ENCODE measurements at places on chromosomes 3 and 15.

GRCh38 chr3:42906070-42906847 lies at the start of gene ZNF662:
ZNF662 (plus strand) TSS chr3:42906142; CDS start chr3:42908115, 1,973 bp downstream.
- peak; percentile 40 for DNase-seq

- no peak for DNase-seq
Measured at GRCh38 chr3:42081838-42082473, 9.2 kb upstream of the TRAK1 start.

DNA sequence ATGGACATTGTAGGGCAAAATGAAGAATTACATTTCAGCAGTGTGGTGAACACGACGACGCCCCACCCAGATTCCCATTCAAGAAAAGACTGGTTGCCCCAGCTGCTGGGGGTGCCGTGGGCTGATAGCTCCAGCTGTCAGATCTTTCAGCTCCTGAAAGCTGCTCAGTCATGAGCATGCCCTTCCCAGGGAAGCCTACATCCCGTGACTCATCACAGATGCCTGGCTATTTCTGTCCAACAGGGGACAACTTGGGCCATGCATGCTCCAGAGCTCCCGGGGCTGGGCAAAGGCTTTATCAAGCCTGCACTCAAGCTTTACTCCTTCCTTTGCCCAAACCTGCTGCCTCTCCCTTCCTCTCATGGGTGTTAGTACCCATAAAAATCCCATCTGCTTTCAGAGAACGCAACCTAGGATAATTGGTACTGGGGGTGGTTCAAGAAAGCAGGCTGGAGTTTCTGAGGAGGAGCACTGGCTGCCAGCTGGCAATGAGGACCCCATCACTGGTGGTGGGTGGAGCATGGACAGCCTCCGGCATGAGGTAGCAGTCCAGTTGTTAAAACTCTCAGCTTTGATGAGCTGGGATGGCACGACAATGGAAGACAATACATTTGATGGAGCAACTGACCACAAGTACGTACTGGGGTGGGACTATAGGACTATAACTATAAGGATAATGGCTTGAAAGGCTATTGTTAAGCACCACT lies 16.4 kb upstream of the ST8SIA2 start:
- no peak for DNase-seq

GRCh38 chr3:39569095-39569494 lies 101.6 kb downstream of the MOBP start:
- no peak for DNase-seq

GRCh38 chr3:148758303-148758884 lies 60.7 kb downstream of the AGTR1 start:
- DNase-seq = no peak

DNA sequence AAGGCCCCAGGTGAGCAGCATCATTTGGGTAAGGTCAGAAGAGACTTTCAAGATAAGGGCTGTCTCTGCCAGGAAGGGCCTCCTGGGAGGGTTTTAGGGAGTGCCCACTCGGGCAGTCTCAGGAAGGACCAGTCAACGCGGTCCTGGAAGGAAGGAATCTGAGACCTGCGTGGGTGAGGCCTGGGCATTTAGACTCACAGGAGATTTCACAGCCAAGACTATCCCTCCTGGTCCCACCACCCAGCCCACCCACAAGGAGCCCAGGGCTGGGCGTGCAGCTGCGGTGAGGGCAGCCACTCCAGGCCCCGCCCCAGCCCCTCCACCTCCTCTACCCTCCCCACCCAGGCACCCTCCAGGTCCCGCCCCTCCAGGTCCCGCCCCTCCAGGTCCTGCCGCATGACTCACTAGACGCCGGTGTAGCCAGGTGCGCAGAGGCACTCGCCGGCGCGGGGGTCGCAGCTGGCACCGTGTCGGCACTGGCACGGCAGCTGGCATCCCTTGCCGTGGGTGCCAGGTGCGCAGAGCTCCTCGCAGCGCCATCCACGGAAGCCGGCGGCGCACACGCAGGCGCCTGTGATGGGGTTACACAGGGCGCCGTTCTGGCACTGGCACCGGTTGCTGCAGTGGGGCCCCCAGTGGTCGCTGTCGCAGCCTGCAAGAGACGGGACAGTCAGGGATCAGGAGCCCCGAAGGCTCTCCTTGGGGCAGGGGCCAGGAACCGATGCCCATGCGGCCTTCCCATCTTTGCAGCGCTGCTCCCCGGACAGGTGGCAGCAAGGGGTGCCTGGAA lies 112.7 kb downstream of the RAB11A start:
- DNase-seq = peak; percentile 56

Data from left lung (tissue), 14 donors.